Activated T-cell treated with anti-CD3 and anti-CD28 coated beads for 1 hour (primary cell): ENCODE measurements at places on chromosomes 7 and 10.

DNA sequence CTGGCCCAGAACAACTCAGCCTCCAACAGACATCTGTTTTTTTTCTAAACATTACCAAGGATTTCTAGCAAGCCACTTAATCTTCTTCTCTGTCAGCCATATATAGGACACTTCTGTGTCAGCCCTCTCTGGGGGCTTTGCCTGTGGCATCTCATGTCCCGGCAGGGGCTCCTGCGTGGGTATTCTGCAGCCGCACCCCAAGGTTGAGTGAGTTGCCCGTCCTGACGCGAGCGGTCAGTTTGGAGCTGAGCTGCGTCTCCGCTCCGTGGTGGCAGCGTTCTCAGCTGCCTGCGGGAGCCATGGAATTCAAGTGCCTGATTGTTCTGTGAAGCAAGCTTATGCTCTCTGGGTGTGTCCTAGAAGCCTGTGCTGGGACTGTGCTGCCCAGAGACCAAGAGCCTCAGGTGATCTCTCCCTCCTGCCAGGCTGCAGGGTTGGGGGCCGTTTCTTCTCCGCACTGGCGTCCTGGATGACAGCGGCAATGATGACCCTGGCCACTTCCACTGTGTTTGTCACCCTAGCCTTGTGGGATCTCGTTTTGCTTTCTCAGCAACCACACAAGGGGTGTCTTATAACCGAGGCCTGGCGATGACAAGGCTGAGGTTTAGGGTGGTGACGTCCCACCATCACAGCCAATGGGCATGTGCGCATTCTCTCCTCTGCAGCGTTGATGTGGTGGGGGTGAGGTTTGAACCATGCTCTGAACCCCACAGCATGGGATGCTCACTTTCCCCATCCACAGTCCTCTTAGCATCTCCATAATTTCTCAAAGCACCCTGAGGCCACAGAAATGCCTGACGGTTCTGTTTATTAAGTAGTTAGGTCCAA lies 612.6 kb upstream of the FOXK1 start:
- no peak for DNase-seq

- DNase-seq = no peak
These were observed 117.8 kb downstream of the WDR37 start for GRCh38 chr10:1174022-1174421.

GRCh38 chr10:122588381-122588780 lies 27.8 kb downstream of the DMBT1 start:
- DNase-seq = no peak

GRCh38 chr10:34759161-34759836 lies 55.8 kb downstream of the PARD3 start:
- no peak for DNase-seq

- no peak for DNase-seq
These were observed 97.7 kb upstream of the TCF7L2 start for GRCh38 chr10:112852306-112852705.

DNA sequence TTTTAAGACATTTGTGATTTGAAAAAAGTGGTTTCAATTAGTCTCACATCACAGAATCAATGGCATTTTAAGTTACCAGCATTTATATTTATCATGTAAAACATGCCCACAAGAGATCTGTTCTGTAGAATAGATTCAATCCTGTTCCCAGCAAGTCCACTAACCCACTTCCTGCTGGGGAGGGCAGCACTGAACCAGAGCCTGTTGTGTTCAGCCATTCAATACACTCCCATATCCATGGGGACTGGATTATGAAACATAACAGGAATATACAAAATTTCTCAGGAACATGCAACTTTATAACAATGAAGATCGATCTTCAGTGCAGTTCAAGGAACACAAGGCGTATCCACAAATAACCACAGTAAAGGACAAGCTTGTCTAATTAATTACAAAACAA lies 24.4 kb upstream of the ANK3 start:
- DNase-seq = no peak

DNA sequence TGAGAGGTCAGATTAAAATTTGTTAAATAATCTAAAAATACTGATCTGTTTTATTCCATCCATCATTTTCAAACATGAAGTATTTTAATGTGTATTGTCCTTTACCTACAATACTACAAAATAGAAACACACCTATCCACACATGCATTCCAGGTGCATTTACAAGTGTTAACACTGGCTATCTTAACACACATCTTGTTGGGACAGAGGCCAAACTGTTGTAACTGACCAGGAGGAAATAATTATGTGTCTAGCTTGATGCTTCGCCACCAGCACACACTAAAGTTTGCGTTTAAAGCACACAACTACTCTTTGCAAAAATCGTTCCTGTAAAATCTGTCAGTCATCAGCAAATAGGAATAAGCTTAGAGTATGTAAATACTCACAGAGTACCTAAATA lies 2.8 kb downstream of the PANK1 start:
- no peak for DNase-seq
